ENCODE measurements at places on chromosomes 4 and X. TPM values are rescaled to one million over a fixed set of nuclear protein-coding genes. Genes with fewer than 3 reads are reported as not detected.

DNA sequence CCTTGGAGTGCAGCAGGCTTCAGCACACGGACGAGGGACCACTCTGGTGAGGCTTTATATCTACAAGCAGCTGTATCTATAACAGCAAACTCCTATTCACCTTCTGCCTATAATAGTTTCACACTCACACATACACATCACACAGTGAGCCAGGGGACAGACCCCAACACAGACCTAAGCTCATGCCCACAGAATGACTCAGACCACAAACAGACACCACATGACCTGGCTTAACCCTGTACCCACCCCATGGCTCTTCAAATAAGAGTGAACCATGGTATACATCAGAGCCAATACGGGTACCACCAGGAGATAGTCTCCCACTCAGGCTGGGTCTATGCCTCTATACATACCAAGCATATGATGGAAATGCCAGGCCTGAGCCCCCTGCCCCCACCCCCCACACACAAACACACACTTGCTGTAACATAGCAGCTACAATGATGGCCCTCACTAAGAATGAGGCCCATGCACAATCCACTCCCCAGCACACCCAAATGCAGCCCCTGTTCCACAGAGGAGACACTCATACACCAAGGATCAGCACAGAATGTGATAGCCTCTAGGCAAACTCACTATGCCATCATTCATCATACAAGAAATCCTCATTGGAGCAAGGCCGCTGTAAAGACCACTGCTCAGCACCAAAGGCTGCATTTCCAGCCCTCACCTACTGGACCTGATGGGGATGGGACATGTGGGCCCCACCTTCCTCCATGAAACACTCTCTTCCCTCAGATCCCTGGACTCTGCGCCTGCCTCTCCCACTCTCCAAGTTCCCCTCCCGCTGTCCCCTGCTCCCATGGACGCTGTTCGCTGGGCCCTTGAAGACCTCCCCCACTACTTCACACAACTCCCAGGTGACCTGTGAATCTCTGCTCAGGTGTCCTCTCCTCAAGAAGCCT, 62.1 kb upstream of the XIAP start:
- H3K36me3 ChIP-seq, result no peaks in the 10 kb centered on the region
- H3K27me3 ChIP-seq, result no peaks in the 10 kb centered on the region
- DNase-seq, result no peak
- H3K4me3 ChIP-seq, result no peak overlapping the region
- no peaks in the 10 kb centered on the region for H3K4me1 ChIP-seq

GRCh38 chrX:16914058-16914457, 32.4 kb upstream of the REPS2 start:
- H3K4me1 ChIP-seq, result no peaks in the 10 kb centered on the region
- H3K27me3 ChIP-seq, result peaks cover 10% of the 10 kb centered on the region
- no peak for DNase-seq
- no peak overlapping the region for H3K4me3 ChIP-seq

DNA sequence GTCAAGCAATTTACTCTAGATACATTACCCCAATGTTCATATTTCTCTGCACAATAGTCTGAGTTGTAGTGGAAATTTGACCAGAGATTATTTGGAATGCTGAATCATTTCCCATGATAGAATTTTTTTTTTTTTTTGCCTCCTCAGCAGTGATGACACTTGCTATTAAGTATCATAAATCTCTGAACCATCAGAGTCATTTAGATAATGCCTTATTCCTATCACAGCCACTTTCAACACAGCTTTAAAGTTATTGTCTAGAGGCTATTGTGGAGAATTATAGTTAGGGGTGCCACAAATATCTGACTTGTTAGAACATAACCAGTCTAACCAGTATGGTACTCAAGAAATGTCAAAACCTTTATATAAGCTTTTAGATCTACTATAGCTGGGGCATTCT, 79.8 kb downstream of the LCORL start:
- H3K4me1 ChIP-seq, result no peaks in the 10 kb centered on the region
- H3K27me3 ChIP-seq, result no peaks in the 10 kb centered on the region
- peaks cover 2% of the 10 kb centered on the region for H3K36me3 ChIP-seq
- no peak overlapping the region for H3K4me3 ChIP-seq
- no peak overlapping the region for H3K27ac ChIP-seq
- peak; percentile 5 for DNase-seq

GRCh38 chrX:30215357-30215843, at the start of gene MAGEB2:
MAGEB2 (plus strand) TSS chrX:30215563; CDS start chrX:30218581, 3,018 bp downstream.
- H3K4me3 ChIP-seq, result no peak within 1 kb of the TSS
- no peaks in the 10 kb centered on the region for H3K36me3 ChIP-seq
- peaks cover 3% of the 10 kb centered on the region for H3K27me3 ChIP-seq
- no peak for DNase-seq

DNA sequence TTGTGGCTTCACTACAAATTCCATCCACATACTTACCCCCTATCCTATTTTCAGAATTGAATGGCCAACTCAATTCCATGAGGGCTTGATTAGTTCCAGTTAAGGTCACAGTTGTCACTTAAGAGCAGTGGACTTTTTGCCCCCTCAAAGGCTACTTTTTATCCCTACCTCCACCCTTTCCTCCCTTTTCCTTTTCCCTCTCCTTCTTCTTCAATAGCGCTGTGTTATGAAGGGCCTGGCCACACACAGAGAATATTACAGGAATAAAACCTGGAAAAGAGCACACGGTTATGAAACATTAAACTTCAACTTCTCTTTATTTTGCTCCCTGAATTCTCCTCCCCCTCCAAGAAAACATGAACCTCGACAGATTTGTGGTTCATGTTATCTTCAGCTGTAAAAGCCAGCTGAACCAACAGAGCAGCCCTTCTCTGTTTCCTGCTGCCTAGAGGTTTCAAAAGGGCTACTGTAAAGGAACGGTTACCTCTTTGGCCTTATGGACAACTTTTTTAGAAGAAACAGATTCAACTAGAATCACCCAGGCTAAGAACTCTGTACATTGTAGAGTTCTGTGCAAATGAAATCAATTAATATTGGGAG, 87.0 kb upstream of the RPL34 start:
- no peak overlapping the region for H3K27ac ChIP-seq
- no peak for DNase-seq
- peaks cover 5% of the 10 kb centered on the region for H3K27me3 ChIP-seq
- no peaks in the 10 kb centered on the region for H3K4me1 ChIP-seq
- no peaks in the 10 kb centered on the region for H3K36me3 ChIP-seq
- H3K4me3 ChIP-seq, result no peak overlapping the region

GRCh38 chr4:98662055-98662453, 3.6 kb upstream of the TSPAN5 start:
- no peak overlapping the region for H3K4me3 ChIP-seq
- peaks cover 9% of the 10 kb centered on the region for H3K4me1 ChIP-seq
- no peaks in the 10 kb centered on the region for H3K27me3 ChIP-seq
- H3K36me3 ChIP-seq, result no peaks in the 10 kb centered on the region
- DNase-seq, result no peak

- no peak overlapping the region for H3K27ac ChIP-seq
- H3K4me1 ChIP-seq, result no peaks in the 10 kb centered on the region
- H3K36me3 ChIP-seq, result no peaks in the 10 kb centered on the region
- H3K4me3 ChIP-seq, result no peak overlapping the region
- DNase-seq, result peak; percentile 19
- no peaks in the 10 kb centered on the region for H3K27me3 ChIP-seq
These were observed 46.5 kb upstream of the HMX1 start for GRCh38 chr4:8917868-8918783.

DNA sequence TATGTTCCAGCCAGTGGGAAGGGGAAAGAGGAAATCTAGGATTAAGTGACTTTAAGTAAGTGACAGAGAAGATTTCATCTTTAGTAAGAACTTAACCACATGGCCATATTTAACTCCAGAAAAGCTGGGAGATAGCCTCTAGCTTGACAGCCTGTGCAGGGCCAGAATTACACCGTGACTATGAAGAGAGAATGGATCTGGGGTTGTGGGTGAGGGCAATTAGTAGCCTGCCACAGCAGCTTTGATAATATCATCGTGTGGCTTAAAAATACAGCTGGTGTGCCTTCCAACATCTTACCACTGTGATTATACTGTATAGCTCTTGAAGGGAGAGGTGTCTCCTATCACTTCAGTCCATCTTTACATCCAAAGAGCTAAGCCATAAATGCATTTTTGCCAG, 57.6 kb upstream of the TBC1D9 start:
- no peaks in the 10 kb centered on the region for H3K4me1 ChIP-seq
- peaks cover 38% of the 10 kb centered on the region for H3K27me3 ChIP-seq
- H3K4me3 ChIP-seq, result no peak overlapping the region

DNA sequence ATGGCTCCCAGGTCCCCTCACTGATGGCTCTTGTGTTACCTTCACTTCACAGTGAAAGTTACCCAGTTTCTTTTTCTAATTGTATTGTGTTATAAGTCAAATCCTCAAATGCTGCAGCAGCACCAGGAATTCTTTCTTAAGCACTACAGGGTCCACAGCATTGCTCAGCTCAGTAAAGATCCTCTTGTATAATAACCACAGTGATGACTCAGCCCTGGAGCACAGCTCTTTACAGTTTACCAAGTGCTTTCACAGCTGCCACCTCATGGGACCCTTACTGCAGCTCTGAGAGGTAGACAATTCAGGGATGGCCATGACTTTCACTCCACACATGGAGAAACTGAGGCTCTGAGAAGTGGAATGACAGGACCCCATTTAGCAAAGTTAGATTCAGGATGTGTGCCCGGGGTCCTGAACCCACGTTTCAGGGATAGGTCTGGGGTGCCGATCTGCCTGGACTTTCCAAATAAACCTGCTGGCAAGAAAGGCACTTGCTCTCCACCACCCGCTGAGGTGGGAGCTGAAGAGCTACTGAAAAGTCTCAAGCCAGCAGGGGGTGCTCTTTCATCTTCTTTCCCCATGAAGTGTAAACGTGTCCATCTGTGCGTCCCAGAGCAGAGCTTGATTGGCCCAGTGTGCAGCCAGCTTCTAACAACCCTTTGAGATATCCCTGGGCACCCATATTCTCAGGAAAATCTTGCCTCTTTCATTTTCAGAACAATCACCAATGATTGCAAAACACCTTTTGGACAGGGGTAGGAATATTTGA, 35.7 kb upstream of the GABRQ start:
- H3K27ac ChIP-seq, result no peak overlapping the region
- H3K27me3 ChIP-seq, result no peaks in the 10 kb centered on the region
- no peaks in the 10 kb centered on the region for H3K36me3 ChIP-seq
- DNase-seq, result no peak
- H3K4me1 ChIP-seq, result no peaks in the 10 kb centered on the region

- no peak within 1 kb of the TSS for H3K27ac ChIP-seq
- peak within 1 kb of the TSS; percentile 66 for H3K4me3 ChIP-seq
- H3K36me3 ChIP-seq, result no peaks in the 10 kb centered on the region
- no peaks in the 10 kb centered on the region for H3K4me1 ChIP-seq
These were observed at the start of gene NAP1L3 for GRCh38 chrX:93673056-93673868. NAP1L3 (minus strand) TSS chrX:93673578; CDS start chrX:93673304, 274 bp downstream.

GRCh38 chr4:47733302-47734175, 104.3 kb downstream of the CORIN start:
- H3K4me3 ChIP-seq, result no peak overlapping the region
- peak; percentile 7 for DNase-seq
- H3K27me3 ChIP-seq, result peaks cover 3% of the 10 kb centered on the region
- H3K36me3 ChIP-seq, result no peaks in the 10 kb centered on the region
- H3K27ac ChIP-seq, result no peak overlapping the region
- H3K4me1 ChIP-seq, result no peaks in the 10 kb centered on the region

- no peak for DNase-seq
- H3K4me1 ChIP-seq, result no peaks in the 10 kb centered on the region
- H3K27ac ChIP-seq, result no peak overlapping the region
- no peaks in the 10 kb centered on the region for H3K36me3 ChIP-seq
- H3K27me3 ChIP-seq, result peaks cover 25% of the 10 kb centered on the region
- no peak overlapping the region for H3K4me3 ChIP-seq
These were observed 11.2 kb upstream of the ZNF185 start for GRCh38 chrX:152886716-152887115.

GRCh38 chr4:3451956-3452355, 10.2 kb downstream of the HGFAC start:
- H3K4me1 ChIP-seq, result peaks cover 7% of the 10 kb centered on the region
- H3K27me3 ChIP-seq, result peaks cover 2% of the 10 kb centered on the region
- H3K27ac ChIP-seq, result no peak overlapping the region
- no peaks in the 10 kb centered on the region for H3K36me3 ChIP-seq
- peak; percentile 79 for DNase-seq

DNA sequence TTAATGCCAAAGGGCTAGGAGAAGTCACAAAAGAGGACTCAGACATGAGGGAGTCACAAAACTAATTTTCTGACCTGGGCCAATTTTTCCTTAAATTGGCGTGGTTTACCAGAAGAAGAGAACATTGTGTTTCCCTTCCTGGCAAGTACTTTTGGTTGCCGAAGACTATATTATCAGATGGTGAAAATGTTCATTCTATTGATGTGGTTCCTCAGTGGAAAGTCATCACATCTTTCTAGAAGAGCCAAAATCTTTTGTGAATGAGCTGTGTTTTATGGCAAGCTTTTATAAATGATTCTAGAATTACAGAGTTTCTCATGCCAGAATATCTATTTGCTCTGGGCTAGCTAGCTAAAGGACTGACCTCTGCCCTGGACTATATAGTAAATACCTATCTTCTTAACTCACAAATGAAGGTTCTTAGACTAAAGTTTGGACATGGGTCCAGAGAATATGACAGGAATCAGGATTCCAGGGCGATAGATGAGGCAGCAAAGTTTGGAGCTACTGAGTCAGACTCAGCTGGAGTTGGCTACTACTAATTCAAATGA, 288.9 kb downstream of the IL1RAPL2 start:
- no peak overlapping the region for H3K27ac ChIP-seq
- H3K4me3 ChIP-seq, result no peak overlapping the region
- H3K36me3 ChIP-seq, result no peaks in the 10 kb centered on the region
- no peak for DNase-seq

GRCh38 chr4:93746031-93746430, 82.5 kb upstream of the ATOH1 start:
- no peaks in the 10 kb centered on the region for H3K4me1 ChIP-seq
- H3K27me3 ChIP-seq, result no peaks in the 10 kb centered on the region
- H3K27ac ChIP-seq, result no peak overlapping the region

- H3K27ac ChIP-seq, result no peak overlapping the region
- H3K36me3 ChIP-seq, result no peaks in the 10 kb centered on the region
- H3K4me1 ChIP-seq, result no peaks in the 10 kb centered on the region
- H3K4me3 ChIP-seq, result no peak overlapping the region
- H3K27me3 ChIP-seq, result no peaks in the 10 kb centered on the region
These were observed 173.1 kb downstream of the VSIG4 start for GRCh38 chrX:65866773-65867172.

DNA sequence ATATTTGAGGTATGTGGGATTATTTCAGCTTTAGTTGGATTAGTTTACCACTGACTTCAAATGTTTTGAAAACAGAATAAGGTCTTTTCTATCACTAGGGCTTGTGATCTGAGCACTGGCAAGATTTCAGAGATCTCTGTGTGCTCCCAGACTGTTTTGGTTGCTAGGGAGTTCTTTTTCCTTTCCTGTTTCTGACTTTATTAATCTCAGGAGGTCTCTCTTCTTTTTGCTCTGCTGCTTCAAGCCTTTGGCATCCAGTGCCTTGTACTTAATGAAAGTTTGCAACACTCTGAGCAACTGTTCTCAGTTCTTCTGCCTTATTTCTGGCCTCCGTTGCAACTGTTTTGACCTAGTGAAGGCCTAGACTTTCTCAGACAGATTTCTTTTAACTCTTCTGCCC, 32.1 kb upstream of the PAQR3 start:
- peaks cover 3% of the 10 kb centered on the region for H3K27me3 ChIP-seq
- DNase-seq, result no peak
- H3K4me3 ChIP-seq, result no peak overlapping the region
- H3K36me3 ChIP-seq, result no peaks in the 10 kb centered on the region
- no peak overlapping the region for H3K27ac ChIP-seq

Gene AMER1
- 1.7 TPM for total RNA-seq

Gene CSN1S1
- total RNA-seq, result not detected

Gene GYG2
- total RNA-seq, result 9.2 TPM

Gene NOX1
- total RNA-seq, result not detected

Gene JCHAIN
- total RNA-seq, result 0.83 TPM

Gene PRSS48
- not detected for total RNA-seq

Gene TMEM35A
- total RNA-seq, result 12.8 TPM

Gene COX18
- 20.6 TPM for total RNA-seq

Gene DMP1
- not detected for total RNA-seq

Gene PPEF2
- total RNA-seq, result not detected
